ENCODE measurements at places on chromosomes 3 and 15. TPM values are rescaled to one million over a fixed set of nuclear protein-coding genes. Genes with fewer than 3 reads are reported as not detected.

- DNase-seq: no peak
These were observed 55.3 kb downstream of the CCK start for GRCh38 chr3:42210726-42211125.

DNA sequence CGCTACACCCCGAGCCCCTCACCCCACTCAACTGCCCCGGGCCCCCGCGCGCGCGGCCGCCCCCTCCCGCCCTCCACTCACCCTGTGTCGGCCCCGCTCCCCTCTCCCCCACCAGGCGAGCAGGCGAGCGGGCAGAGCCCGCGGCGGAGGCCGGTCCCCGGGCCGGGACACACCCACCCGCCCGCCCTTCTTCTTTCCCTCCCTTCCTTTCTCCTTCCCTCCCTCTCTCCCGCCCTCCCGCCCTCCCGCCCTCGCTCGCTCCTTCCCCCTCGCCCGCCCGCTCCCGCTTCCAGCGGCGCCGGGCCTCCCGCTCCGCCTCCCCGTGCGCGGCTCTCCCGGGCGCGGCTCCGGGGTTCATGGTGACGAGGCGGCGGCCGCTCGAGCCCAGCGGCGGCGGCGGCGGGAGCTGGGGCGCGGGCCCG is at the start of gene CTDSPL:
Gene CTDSPL, plus strand, starts transcription at position 261 of the 422 bp plus-strand sequence. CDS start 320 bp downstream, outside the sequence.
- peak; percentile 60 for DNase-seq

- no peak for DNase-seq
These were observed 47.4 kb downstream of the APH1B start for GRCh38 chr15:63324770-63325169.

DNA sequence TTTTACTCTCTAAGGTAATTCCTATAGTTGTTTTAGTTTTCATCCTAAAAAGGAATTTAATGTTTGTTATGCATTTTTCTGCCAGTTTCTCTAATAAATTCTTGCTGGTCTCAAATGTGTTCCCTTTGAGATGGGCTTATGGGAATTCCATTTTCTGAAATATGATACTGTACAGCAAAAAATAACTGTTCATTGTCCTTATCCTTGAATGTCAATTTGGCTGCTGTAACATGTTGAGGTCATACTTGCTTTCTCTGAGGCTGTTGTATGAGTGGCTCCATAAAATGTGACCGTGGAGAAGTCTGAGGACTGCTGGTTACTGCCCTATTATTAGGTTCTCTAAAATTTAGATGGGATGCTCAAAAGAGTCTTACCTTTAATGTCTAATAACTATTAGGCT is 266.5 kb downstream of the ADAMTS17 start:
- no peak for DNase-seq

- no peak for DNase-seq
These were observed 940 bp downstream of the BOC start for GRCh38 chr3:113212150-113212843.

The MYZAP gene
- 0.72 TPM for total RNA-seq

GRCh38 chr3:159855599-159856346 is 132.9 kb upstream of the IL12A start:
- DNase-seq: no peak

DNA sequence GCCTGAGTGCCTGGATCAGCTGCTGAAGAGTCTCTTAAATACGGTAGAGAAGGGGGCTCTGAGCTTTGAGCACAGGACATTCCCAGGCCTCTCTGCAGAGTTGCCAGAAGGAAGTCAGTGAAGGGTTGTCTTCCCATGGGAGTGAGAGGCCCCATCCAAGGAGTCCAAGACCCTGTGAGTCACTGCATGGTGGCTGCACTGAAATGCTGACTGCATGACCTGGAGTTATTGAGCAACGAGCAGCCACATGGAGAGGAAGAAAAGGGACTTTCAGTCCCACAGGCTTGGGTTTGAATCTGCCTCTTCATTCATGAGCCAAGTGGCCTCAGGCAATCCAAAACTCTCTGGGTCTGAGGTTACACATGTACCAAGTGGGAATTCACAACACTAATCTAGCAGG is 69.6 kb upstream of the RASGRF1 start:
- no peak for DNase-seq

The HRG gene
- not detected for total RNA-seq

- no peak for DNase-seq
These were observed 19.5 kb upstream of the LAMP3 start for GRCh38 chr3:183182073-183182472.

- no peak for DNase-seq
These were observed 162.3 kb upstream of the TPM1 start for GRCh38 chr15:62880278-62880677.

- no peak for DNase-seq
These were observed 155.4 kb downstream of the TP63 start for GRCh38 chr3:189786479-189787064.

The A4GNT gene
- total RNA-seq: not detected

DNA sequence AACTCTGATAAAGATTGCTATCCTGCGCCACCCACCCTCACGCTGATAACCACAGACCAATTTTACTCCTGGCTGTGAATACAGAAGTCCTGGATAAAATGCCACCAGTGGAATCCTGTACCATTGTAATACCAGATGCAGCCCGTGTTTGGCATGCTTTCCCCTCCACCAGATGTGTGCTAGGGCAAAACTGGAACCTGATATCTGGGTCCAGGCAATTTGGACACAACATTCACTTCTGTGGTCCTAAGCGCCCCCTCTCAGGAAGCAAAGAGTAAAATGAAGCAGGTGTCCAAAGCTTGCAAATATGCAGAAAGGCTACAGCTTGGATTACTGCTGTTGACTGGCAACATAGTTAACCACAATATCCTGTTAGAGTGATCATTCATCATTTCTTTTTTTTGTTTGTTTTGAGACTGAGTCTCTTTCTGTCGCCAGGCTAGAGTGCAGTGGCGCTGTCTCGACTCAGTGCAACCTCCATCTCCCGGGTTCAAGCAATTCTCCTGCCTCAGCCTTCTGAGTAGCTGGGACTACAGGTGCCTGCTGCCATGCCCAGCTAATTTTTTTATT is 32.8 kb downstream of the LOXL1 start:
- DNase-seq: no peak

GRCh38 chr3:150868282-150868681 is 37.0 kb downstream of the MINDY4B start:
- DNase-seq: no peak

- DNase-seq: no peak
These were observed 374.6 kb upstream of the ARL6 start for GRCh38 chr3:97389936-97390335.

DNA sequence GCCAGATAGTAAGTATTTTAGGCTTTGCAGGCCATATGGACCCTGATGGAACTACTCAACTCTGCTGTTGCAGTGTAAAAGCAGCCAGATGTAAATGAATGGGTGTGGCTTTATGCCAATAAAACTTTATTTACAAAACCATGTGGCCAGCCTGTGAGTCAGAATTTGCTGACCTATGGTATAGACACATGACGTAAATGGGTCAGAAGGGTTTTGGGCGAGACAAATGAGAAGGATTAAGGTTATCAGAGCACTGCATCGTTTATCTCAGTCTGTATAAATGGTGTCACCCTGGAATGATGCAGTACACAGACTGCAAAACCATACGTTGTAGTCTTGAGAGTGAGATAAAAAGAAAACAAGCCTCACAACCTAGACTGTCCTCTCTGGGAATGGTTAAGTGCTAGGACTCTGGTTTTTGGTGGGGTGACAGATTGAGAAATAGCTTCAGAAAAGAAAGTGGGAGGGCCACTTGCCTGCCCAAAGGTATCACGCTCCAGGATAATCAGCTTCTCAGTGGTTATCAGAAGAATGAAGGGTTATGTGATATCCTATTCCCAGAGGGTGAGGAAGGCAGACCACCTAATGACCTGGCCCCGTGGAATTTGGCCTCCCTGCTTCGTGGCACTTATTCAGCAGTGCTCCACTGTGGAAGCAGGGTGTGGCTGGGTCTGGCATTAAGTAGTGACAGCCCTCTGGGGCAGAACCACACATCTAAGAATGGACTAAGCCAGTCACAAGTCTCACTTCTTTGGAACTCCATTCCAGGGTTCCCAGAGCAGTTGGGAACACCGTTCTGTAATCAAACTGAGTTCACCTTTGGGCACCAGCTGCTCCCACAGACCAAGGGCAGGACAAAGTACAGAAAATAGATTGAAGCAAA is 46.1 kb downstream of the ABHD5 start:
- peak; percentile 8 for DNase-seq

- no peak for DNase-seq
These were observed 69.8 kb downstream of the TNFAIP8L3 start for GRCh38 chr15:51024735-51025453.

The TNNC1 gene
- total RNA-seq: 7.7 TPM

The RGMA gene
- total RNA-seq: 39.8 TPM

DNA sequence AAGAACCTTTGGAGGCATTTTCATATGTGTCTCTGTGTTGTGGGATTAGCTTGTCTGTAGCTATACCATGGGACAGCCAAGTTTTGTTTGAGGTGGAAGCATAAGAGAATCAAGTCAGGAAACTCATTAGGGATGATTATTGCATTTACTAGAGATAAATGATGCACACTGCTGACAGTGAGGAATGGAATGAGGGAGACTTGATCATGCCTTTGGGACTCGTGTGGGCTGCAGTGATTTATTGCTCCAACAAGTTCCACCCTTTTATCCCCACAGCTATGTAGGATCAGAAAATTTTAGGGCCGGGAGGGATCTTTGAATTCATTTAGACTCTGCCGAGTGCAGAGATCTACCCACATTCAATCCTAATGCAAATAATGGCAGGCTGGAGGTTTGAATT is 16.3 kb downstream of the ZNF385D start:
- DNase-seq: no peak

GRCh38 chr3:10514407-10515069 is 9.2 kb upstream of the ATP2B2 start:
- no peak for DNase-seq

- no peak for DNase-seq
These were observed 267.0 kb downstream of the ZBTB20 start for GRCh38 chr3:114880078-114880477.
